ENCODE measurements at places on chromosomes 12 and 14.

- no peak for DNase-seq
Observed at GRCh38 chr12:4240161-4240783, 33.3 kb upstream of the CCND2 start.

- no peak for DNase-seq
Observed at GRCh38 chr12:32734952-32735351, 20.7 kb downstream of the YARS2 start.

DNA sequence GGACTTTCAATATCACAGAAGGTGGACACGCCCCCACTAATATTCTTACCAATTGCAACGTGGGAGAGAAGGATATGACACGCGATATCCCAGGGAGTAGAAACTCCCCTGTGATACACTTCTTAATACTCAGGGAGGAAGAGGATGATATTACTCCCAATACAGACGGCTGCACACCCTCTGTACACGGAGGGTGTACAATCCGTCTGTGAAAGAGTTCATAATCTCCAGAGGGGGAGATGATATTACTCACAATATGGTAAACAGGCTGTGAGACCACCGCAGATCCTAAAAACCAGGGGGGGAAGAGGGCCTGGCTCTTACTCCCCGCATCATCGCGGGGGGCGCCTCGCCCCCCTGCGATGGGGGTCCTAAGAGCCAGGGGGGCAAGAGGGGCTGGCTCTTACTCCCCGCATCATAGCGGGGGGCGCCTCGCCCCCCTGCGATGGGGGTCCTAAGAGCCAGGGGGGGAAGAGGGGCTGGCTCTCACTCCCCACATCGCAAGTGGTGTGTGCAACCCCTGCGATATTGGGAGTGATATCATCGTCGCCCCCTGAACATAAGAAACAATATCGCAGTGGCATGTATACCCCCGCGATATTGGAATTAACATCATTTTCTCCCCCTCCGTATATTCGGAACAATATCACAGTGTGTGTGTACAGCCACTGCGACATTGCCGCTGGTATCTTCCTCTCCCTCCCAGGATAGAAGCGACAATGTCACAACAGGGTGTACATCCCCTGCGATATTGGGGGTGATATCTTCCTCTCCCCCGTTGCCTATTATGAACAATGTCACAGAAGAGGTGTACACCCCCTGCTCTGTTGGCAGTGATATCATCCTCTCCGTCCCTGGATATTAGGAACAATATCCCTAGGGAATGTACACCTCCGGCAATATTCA is 8.9 kb upstream of the CLEC6A start:
- DNase-seq = no peak

- no peak for DNase-seq
Observed at GRCh38 chr14:80095623-80096022, 115.7 kb downstream of the DIO2 start.

GRCh38 chr12:124125203-124125871 is 152.3 kb downstream of the ZNF664 start:
- no peak for DNase-seq

GRCh38 chr14:21852061-21852664 is 178.5 kb upstream of the OR4E1 start:
- no peak for DNase-seq

DNA sequence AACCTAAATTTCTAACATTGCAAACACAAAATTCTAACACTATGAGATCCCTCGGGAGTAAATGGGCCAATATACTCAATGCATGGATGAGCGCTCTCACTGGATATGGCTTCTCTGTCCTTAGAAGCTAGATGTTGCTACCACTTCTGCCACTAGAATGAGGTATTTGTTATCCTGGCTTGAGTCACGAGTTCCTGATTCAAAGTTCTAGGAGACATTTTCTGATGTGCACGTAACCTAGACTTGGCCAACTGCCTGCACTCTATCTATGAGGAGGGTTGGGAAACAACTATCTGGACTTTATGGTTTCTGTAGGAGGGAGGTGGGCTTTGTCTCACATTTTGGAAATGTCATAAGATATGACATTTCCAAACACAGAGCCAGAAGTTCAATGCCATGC is 37.6 kb downstream of the FERMT2 start:
- no peak for DNase-seq

DNA sequence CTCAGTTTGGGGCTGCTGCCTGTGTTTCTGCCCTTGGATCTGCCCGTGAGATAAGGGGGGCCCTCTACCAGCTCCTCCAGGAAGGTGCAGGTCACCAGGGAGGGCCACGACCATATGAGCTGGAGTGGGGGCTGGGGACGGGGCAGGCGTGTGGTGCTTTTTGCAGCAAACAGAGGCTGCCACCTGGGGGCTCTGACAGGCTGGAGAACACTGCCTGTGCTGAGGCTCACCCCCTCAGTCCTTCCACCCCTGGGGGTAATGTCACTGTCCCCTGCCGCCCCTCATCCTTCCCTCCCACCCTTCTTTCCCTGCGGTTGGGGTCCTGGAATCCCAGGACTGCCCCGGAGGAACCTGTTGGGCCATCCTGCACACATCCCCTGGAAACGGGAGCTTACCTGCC is 3.2 kb downstream of the PLD4 start:
- DNase-seq = no peak

GRCh38 chr12:26473291-26473690 is 277.9 kb downstream of the SSPN start:
- no peak for DNase-seq

DNA sequence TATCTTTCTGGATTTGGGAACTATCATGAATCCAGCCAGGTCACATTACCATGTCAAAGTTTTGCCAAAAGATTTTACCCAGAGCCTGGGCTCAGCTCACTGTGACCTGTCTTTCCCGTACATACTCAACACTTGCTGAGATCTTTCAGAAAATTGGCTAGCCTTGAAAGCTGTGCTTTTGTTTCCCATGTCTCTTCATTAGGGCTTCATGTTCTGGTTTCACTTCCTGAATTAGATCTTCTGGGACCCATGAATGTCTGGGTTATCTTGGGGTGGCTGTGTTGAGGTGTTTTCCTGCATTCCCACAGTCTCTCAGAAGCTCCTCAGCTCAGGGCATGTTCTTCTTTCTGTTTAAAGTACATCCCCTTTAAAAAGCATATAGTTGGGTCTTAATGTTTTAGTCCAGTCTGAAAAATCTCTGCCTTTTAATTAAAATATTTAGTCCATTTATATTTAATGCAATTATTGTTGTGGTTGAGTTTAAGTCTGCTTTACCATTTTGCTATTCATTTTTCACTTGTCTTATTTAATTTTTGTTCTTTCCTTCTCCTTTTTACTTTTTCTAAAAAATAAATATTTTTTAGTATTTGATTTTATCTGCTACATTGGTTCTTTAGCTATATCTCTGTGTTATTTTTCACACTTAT is 242.7 kb downstream of the VRK1 start:
- DNase-seq = no peak

DNA sequence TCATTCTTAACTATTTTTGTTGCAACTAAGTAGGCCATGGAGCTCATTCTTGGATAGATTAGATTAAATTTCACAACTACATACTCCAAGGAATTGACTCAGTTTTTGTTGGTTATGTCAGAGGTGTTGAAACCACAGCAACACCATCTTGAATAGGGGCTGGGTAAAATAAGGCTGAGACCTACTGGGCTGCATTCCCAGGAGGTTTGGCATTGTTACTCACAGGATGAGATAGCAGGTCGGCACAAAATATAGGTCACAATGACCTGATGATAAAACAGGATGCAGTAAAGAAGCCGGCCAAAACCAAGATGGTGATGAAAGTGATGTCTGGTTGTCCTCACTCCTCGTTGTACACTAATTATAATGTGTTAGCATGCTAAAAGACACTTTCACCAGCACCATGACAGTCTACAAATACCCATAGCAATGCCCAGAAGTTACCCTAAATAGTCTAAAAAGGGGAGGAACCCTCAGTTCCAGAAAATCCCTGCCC is 20.9 kb downstream of the DMAC2L start:
- no peak for DNase-seq

GRCh38 chr12:75650595-75651341 is 139.4 kb upstream of the KRR1 start:
- no peak for DNase-seq

- no peak for DNase-seq
Observed at GRCh38 chr12:58741226-58741625, 179.1 kb downstream of the LRIG3 start.

DNA sequence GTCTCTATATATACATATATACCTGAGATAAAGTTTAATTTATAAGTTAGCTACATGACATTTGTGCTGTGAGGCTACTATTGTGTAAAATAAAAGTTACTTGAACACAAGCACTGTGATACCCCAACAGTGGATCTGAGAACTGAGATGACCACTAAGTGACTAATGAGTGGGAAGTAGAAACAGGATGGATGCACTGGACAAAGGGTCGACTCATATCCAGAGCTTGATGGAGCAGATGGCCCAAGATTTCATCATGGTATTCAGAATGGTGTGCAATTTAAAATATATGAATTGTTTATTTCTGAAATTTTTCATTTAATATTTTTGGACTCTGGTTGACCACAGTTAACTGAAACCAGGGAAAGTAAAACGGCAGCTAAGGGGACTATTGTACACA is 908.6 kb upstream of the MDGA2 start:
- no peak for DNase-seq

Measured in amygdala (tissue), 56 donors.